ENCODE measurements at places on chromosomes 3 and 15.

- peak; percentile 90 for DNase-seq
Observed at GRCh38 chr15:69305204-69305931, 6.7 kb downstream of the PAQR5 start.

GRCh38 chr3:78845605-78846004 is 922.2 kb downstream of the ROBO1 start:
- DNase-seq: no peak

DNA sequence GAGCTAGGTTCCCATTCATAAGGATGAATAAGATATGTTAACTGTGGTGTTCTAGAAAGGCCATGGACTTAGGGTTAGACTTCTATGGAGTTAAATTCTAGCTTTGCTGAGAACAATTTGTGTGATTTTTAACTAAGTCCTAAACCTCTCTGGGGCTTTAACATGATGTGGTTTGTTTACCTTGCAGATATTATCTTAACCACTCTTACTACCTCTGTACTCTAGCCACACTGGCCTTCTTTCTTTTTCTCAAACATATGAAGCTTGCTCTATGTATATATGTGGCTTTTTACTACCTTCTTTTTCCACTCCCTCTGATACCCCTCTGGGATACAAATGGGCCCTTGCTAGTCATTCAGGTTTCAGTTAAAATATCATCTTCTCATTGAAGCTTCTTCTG is 108.4 kb downstream of the ZNF609 start:
- DNase-seq: no peak

GRCh38 chr3:142118911-142119310 is 30.4 kb downstream of the TFDP2 start:
- no peak for DNase-seq

- DNase-seq: no peak
Observed at GRCh38 chr15:44712346-44713005, 1.2 kb downstream of the B2M start.

All from cardiac muscle cell (in vitro differentiated cells and primary cell).